Pulmonary artery endothelial cell (primary cell): ENCODE measurements at places on chromosomes 6 and 20.

DNA sequence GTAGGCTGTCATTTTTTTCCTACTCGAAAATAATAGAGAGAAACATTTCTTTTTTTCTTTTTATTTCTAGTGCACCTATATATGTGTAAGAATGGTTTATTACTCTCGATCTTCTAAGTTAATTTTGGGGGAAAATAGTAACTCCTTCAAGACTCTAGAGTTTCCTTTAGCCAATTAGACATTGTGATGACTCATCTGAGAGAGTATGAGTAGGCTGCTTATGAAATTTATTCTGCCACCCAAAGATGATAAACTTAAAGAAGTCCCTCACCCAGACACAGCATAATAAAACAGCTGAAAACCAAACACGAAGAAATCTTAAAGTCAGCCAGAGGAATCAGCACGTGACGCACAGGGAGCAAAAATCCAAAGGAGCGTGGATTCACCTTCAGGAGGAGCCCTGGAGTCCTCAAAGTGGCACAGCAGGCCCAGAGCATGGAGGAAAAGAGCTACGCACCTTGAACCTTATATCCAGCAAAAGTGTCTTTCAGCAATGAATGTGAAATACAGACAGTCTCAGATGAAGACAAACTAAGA is 81.9 kb downstream of the ERMARD start:
- DNase-seq, result no peak

DNA sequence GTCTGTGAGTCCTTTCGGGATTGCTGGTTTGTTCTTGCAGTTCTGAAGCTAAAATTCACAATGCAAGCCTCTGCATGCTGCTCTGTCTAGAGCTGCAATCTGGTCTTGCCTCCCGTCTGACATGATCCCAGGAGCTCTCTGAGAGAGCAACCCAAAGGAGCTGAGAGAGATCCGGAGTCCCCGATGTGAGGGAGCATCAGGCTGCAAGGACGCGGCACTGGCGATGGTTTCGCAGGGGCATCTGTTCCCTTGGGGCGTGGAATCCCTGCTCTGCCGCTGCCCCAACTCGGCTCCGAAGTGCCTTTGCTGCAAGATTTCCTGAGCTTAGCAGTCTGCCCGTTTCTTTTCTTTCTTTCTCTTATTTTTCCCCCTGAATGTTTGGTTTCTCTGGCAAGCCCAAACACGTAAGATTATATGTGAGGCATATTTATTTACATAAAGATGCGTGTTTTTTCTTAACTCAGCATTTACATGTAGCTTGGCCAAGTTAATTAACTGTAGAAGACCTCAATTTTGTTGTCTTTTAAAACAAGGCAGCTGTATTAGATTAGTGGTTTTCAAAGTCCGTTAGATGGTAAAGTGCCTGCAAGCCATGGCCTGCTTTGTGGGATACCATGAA is 873.0 kb downstream of the KIF16B start:
- DNase-seq, result no peak

DNA sequence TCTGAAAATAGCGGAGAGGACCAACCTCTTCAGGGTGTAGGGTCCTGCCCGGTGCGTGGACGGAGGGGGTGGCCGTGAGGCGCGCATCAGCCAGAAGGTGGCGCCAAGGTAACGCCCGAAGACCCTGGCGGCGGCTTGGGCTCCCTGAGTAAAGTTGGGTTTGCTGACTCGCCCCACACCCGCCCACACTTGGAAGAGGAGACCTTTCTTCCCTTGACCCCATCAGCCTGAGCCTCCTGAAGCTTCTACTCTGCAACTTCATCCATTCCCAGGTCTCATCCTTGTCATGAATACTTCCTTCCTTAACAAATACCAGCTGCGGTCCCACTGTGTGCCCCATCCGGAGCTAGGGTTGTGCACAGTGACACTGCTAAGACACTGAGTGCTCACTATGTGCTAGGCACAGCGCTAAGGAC is 14.6 kb downstream of the CD40 start:
- no peak for DNase-seq

DNA sequence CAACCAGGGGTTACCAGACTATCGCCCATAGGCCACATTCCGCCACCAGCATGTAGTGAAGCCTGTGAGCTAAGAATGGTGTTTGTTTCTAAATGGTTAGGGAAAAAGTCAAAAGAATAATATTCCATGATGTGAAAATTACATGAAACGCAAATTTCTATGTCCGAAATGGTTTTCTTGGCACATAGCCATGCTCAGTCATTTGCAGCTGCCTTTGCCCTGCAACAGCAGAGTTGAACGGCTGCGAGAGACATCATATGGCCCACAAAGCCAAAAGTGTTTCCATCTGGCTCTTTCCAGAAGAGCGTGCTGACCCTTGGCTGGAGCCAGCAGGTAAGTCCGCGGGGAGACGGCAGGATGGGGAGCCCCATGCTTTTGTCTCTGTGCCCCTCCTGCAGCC is 60.7 kb downstream of the FAM120B start:
- DNase-seq, result no peak

DNA sequence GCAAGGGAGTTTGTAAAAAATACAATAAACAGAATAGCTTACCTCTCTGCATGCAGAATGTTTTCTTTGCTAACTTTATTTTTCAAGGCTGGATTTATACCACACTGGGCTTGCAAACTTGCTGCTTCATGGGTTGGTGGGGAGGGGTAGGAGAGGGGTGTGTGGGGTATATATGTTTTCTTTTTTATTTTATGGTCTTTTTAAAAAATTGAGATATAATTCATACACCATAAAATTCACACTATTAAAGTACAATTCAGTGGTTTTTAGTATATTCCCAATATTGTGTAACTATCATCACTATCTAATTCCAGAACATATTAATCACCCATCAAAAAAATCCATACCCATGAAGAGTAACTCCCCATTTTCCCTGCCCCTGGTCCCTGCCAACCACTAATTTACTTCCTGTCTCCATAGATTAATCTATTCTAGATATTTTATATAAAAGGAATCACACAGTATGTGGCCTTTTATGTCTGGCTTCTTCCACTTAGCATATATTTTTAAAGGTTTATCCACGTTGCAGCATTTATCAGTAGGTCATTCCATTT is 14.3 kb upstream of the TRPC4AP start:
- no peak for DNase-seq

- no peak for DNase-seq
Measured at GRCh38 chr6:56718236-56718635, 75.5 kb upstream of the DST start.

- DNase-seq, result peak; percentile 10
Measured at GRCh38 chr6:149648148-149649145, at the start of gene KATNA1. Gene KATNA1, minus strand, starts transcription at chr6:149648714. Its CDS starts 10,167 bp downstream, at chr6:149638547.

DNA sequence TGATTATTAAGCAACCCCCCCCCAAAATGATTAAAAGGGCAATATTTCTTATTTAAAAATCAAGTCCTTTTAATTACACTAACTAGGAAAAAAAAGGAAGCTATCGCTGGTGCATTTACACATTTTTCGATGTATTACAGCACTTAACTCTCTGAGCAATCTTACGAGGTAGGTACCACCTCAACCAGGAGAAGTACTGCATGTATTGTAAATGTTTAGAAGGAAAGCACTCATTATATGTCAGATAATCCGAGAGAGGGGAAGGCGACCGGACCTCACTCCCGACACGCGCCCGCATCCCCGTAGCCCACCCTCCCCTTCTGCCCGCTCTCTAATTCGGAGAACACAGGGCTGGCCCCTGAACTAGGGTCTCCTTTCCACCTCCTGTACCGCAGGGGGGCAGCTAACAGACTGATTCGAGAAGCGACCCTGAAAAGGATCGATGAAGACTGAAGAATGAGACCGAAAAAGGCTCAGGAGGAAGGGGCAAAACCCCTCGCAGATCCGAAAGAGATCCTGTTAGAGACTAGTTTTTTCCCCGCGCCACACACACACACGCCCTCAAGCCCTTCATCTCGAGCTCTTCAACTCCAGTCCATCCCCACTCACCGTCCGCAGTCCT is 337 bp downstream of the ESF1 start:
- no peak for DNase-seq

DNA sequence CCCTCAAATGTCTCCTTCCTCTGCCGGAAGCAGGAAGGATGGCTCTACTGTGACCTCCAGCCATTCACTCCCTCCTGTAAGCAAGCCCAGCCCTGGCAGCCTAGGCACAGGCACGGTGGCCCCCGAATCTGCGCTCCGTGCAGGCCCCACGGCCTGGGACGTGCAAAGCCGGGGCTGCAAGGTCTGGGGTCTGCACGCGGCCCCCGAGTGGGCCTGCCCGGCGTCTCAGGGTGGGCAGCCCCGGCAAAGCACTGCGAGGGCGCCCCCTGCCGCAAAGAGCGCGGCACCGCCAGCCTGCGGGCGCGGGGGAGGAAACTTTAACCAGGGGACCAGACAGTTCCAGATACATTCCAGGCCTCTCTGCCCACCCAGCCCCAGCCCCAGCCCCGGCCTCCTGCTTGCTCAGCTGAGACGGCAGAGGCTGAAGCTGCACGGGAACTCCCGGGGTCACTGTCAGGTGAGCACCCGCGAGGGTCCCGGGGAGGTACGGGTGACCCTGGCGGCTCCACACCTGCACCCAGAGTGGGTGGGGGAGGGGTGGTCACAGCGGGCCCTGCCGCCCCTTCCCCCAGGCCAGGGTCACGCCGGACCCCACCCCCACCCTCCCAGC is 98.8 kb downstream of the ASXL1 start:
- DNase-seq, result no peak
